ENCODE measurements at places on chromosomes 7 and 10.
A peak's percentile ranks its signal among the peaks of the same experiment; 100 is the strongest.

GRCh38 chr10:131862548-131862947 lies 38.3 kb upstream of the PPP2R2D start:
- no peak for DNase-seq

DNA sequence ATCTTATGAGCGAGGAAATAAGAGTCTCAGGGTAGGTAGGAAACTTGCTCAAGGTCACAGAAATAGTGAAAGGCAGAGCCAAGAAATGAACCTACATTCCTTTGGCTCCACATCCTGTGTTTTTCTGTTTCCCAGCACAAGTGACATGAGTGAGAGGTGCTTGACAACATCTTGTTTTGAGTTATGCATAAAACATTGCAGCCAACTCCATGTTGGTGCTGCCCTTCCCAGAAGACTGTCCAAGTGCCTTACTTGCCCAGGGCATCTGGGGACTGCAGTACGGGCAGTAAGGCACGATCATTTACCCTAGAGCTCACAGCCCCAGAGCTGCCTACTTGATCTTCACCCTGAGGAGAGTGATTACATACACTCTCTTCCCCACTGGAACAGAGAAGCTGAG lies 148.8 kb downstream of the NOC3L start:
- no peak for DNase-seq

DNA sequence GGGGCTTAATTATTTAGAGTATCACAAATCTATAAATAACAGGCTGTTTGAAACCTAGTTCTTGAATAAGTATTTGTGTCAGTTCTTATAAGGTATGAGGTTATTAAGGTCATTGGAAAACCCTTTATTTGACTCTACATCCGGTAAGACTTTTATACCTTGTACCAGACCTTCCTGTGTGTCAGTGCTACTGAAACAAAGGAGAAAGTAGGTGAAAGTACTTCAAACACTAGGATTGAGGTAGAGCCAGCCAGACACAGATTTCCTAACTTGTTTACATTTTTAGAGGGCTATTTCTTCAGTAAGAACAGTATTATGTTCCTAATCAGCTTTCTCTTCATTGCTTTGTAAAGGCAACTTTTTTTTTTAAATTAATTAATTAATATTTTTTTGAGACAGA lies 93.9 kb downstream of the ZNRF2 start:
- no peak for DNase-seq

DNA sequence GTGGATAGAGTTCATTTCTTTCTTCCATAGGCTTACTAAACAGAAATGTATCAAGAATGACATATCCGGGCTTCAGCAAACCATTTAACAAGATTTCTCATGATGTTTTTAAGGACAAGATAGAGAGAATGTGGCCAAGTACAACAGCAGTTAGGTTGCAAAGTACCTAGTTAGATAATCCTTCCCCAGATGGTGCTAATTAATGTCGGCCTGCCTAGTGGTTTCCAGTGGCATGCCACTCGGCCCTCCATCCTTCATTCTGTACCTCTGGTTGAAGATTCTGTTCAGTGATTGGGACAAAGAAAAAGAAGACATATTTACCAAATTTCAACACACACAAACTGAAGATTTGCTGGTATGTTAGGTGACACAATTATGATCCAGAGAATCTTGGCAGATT lies 212.1 kb downstream of the MACC1 start:
- no peak for DNase-seq

GRCh38 chr10:116278846-116279245 lies 5.8 kb upstream of the GFRA1 start:
- no peak for DNase-seq

GRCh38 chr7:73983437-73984164 lies 44.4 kb upstream of the ELN start:
- DNase-seq = peak; percentile 54

GRCh38 chr7:96614154-96614867 lies 95.3 kb downstream of the SEM1 start:
- no peak for DNase-seq

- no peak for DNase-seq
Observed at GRCh38 chr10:11403116-11403515, 208.3 kb downstream of the USP6NL start.

- DNase-seq = no peak
Observed at GRCh38 chr7:128713794-128714193, 25.4 kb upstream of the CALU start.

- no peak for DNase-seq
Observed at GRCh38 chr10:96585736-96586418, 935 bp downstream of the TM9SF3 start.

- no peak for DNase-seq
Observed at GRCh38 chr10:22244001-22244400, 26.2 kb upstream of the EBLN1 start.
